Suprapubic skin (tissue), 4 donors: ENCODE measurements at places on chromosomes 1 and 21. TPM values are rescaled to one million over a fixed set of nuclear protein-coding genes. Genes with fewer than 3 reads are reported as not detected.

DNA sequence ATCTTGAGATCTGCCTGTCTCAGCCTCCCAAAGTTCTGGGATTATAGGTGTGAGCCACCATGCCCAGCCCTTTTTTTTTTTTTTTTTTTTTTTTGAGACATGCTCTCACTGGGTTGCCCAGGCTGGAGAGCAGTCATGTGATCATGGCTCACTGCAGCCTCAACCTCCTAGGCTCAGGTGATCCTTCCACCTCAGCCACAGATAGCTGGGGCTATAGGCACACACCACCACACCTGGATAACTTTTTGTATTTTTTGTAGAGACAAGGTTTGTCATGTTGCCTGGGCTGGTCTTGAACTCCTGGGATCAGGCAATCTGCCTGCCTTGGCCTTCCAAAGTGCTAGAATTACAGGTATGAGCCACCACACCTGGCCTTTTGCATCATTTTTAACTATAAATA is 17.7 kb upstream of the PRRC2C start:
- H3K36me3 ChIP-seq, result no peaks in the 10 kb centered on the region
- no peak for DNase-seq
- no peaks in the 10 kb centered on the region for H3K4me1 ChIP-seq
- no peak overlapping the region for H3K4me3 ChIP-seq
- H3K27me3 ChIP-seq, result no peaks in the 10 kb centered on the region
- H3K27ac ChIP-seq, result no peak overlapping the region

Gene CRB1
- not detected for total RNA-seq

Gene TCHHL1
- total RNA-seq, result not detected

DNA sequence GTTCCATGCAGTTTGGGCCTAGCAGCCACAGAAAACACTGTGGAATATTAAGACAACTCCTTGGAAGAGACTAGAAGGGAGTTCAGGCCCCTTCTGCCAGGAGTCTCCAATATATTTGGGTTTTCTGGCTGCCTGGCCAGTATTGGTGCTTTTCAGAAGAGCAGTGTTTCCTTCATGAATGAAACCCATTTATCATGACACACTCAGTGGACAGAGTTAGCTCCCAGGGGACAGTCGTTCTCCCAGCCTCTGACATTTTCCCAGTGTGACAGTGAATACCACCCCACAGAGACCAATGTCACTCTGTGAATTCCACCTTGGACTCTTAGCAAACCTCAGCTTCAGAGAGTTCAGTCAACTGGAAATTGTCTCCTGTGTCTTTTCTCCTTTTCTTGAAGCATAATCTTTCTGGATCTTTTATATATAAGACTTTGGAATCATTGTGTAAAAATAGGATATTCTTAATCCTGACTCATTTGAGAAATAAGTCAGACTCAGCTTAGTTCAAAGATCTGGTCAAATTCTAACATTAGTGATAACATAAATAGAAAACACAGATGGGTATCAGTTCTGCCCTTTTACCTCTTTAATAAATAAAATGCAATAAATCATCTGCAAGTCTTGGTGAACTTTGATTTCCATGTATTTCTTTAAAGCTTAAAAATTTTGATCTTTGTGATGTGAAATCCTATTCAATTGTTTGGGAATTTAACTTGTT is 40.4 kb downstream of the GNG12 start:
- DNase-seq, result no peak
- H3K4me1 ChIP-seq, result peaks cover 46% of the 10 kb centered on the region
- H3K36me3 ChIP-seq, result no peaks in the 10 kb centered on the region
- no peaks in the 10 kb centered on the region for H3K27me3 ChIP-seq

- H3K27me3 ChIP-seq, result no peaks in the 10 kb centered on the region
- H3K4me3 ChIP-seq, result peak overlapping the region; percentile 65
- H3K4me1 ChIP-seq, result peaks cover 29% of the 10 kb centered on the region
These were observed 29.8 kb downstream of the TEX35 start for GRCh38 chr1:178542554-178543289.

DNA sequence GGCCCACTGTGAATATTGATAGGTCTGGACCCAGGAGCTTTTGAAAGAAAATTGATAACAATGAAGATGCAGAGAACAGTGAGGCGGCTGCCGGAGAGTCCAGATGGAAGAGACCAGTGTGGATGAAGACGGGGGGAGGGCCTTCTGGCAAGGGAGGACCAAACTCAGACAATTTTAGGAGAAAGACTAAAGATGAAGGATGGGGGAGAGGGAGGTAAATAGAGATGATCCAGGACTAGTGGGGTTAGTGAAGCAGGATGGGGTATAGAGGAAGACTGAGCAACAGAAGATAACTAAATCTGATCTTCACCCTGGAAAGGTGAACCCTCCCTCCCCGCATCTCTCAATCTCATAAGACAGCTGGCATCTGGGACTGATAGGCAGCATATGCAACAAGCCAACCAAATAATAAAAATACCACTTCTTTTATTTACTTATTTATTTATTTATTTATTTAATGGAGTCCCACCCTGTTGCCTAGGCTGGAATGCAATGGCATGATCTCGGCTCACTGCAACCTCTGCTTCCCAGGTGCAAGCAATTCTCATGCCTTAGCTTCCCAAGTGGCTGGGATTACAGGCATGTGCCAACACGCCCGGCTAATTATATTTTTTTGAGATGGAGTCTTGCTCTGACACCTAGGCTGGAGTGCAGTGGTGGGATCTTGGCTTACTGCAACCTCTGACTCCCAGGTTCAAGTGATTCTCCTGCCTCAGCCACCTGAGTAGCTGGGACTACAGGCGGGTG is 10.5 kb downstream of the EIF3I start:
- no peaks in the 10 kb centered on the region for H3K27me3 ChIP-seq
- H3K27ac ChIP-seq, result no peak overlapping the region
- no peak for DNase-seq
- H3K4me1 ChIP-seq, result no peaks in the 10 kb centered on the region

DNA sequence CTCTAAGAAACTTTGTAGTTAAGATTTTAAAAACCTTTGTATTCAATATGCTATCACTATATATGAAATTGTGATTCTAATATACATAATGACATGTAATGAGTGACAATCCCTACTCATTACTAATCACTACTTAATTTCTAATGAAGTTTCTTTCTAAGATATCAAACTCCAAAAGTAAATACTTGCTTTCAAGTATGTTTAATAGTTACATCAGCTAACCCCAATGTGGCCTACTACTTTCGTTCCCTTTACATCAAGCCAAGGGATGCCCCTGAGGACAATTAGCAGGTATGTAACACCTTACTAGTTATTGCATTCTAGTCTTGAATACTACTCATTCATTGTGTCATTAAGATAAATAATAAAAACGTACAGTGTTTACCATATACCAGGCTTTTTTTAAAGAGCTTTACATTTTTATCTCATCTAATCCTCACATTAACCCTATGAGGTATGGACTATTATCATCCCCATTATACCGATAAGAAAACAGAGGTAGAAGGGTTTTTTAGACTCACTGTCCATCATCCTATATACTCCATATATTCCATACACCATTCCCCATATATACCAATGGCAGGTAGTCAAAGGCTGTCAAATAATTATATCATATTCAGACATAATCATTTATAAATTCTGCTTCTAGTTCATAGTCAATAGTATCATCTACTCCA is 4.2 kb downstream of the PPP1R15B start:
- H3K4me1 ChIP-seq, result peaks cover 35% of the 10 kb centered on the region
- no peak for DNase-seq
- no peaks in the 10 kb centered on the region for H3K27me3 ChIP-seq
- peak overlapping the region; percentile 70 for H3K4me3 ChIP-seq
- no peak overlapping the region for H3K27ac ChIP-seq
